ENCODE measurements at places on chromosomes 7 and 10.

GRCh38 chr10:127434006-127434405, 115.1 kb upstream of the NPS start:
- no peak for DNase-seq

GRCh38 chr7:134022286-134022911, 104.7 kb upstream of the LRGUK start:
- no peak for DNase-seq

GRCh38 chr7:50674896-50675835, 107.5 kb downstream of the GRB10 start:
- no peak for DNase-seq

DNA sequence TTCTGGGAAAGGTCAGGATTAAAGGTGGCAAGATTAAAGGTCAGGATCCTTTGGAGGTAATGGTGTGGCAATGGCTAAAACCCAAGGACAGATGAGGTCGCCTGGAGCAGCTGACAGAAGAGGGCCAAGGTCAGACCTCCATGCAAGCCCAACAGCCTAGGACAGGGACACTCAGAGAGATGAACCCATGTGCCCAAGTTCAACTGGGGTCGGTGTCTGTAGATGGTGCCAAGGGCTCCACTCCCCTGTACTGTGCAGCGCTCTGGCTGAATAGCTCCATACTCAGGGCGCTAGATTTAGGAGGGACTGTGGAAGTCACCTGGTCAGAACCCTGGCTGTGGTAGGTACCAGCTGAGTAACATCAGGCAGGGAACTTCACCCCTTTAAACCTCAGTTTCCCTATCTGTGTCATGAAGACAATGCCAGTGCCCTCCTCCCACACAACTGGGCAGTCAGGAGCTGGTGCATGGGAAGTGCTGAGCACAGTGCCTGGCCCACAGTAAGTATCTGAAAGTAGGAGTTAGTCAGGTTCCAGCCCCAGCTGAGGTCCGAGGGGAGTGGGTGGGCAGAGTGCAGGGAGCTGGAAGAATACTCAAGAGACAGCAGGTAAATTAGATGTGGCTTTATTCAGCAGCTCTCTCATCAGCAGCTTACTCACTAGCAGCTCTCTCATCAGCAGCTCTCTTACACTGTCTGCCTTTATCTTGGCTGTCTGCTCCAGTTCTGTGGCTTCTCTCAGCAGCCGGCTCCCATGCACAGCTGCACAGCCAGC, 327.1 kb downstream of the GLRX3 start:
- DNase-seq: no peak

- DNase-seq: no peak
These were observed 274.9 kb downstream of the SDK1 start for GRCh38 chr7:3575753-3576531.

DNA sequence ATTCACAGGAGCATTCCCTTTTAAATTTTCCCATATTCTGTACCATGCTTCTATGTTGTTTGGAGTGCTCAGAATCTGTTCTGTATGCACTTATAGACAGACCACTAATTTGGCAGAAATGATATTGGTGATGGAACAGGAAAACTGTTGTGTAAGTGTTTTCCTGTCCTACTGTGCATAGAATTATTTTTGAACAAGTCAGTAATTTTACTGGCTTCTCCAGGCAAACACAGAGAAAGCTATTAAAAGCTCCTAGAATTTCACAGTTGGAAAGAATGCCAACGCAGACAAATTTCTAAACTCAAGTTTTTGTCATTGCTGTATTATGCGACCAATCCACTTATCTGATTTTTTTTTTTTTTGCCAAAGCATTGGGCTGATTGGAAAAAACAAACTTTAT, 55.7 kb downstream of the ANKMY2 start:
- DNase-seq: no peak

- no peak for DNase-seq
These were observed 69.7 kb downstream of the VWA2 start for GRCh38 chr10:114308531-114309363.

DNA sequence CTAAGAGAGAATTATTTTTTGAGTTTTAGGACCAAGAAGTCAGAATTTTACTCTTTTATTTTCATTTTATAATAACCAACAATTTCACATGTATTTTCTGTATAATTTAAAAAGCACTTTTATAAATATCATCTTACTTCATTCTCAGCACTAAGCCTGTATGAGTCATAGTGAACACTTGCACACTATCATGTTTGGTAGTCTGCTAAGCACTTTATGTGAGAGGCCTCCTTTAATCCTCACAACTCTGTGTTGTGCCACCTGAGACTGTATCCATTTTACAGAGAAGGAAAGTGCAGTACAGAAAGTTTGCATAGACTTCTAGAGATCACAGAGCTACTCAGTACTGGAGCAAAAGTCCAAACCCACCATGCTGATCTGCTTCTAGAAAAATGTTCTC, 939.6 kb downstream of the NRG3 start:
- DNase-seq: no peak

- DNase-seq: no peak
These were observed 30.1 kb downstream of the TNS3 start for GRCh38 chr7:47551668-47552440.
